Activated T-helper 2 cell treated with anti-CD3 and anti-CD28 coated beads, Interferon-gamma antibody, Interleukin-2, Interleukin-4, amounts not matched to agents 10 μg/mL and 5 μg/mL and 100 μg/mL, durations not matched to agents 14 hours and 24 hours and 36 hours (primary cell): ENCODE measurements at places on chromosomes 3 and 15.

DNA sequence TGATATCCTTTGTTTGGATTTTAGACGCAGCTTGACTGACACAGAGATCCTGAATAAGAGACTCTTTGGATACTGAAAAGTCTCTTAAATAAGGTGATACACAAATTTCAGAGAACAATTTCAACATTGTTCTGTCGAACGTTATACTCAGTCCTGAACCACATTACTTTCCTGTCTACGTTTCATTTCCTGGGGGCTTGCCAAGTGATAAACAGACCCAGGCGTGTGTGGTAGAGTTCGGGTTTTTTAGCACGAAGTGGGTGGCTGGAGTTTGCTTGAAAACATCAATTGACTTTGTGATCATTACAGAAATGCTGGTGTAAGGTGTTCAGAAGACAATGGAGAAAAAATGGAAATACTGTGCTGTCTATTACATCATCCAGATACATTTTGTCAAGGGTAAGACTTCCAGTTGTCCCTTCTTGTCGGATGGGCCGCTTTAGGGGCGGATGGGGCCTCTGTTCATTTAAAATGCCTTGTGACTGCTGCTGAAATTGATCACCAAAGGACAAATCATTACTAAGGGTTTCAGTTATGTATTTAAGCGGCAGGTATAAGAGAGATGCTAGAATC, at the start of gene CD96:
TSS of gene CD96 (plus strand) at position 287 of the 573 bp plus-strand sequence. CDS start at position 339, 52 bp downstream.
- peaks cover 40% of the 10 kb centered on the region for H3K36me3 ChIP-seq
- peak; percentile 65 for DNase-seq
- H3K27ac ChIP-seq: peak within 1 kb of the TSS; percentile 98
- no peaks in the 10 kb centered on the region for H3K27me3 ChIP-seq
- H3K4me3 ChIP-seq: peak within 1 kb of the TSS; percentile 91

DNA sequence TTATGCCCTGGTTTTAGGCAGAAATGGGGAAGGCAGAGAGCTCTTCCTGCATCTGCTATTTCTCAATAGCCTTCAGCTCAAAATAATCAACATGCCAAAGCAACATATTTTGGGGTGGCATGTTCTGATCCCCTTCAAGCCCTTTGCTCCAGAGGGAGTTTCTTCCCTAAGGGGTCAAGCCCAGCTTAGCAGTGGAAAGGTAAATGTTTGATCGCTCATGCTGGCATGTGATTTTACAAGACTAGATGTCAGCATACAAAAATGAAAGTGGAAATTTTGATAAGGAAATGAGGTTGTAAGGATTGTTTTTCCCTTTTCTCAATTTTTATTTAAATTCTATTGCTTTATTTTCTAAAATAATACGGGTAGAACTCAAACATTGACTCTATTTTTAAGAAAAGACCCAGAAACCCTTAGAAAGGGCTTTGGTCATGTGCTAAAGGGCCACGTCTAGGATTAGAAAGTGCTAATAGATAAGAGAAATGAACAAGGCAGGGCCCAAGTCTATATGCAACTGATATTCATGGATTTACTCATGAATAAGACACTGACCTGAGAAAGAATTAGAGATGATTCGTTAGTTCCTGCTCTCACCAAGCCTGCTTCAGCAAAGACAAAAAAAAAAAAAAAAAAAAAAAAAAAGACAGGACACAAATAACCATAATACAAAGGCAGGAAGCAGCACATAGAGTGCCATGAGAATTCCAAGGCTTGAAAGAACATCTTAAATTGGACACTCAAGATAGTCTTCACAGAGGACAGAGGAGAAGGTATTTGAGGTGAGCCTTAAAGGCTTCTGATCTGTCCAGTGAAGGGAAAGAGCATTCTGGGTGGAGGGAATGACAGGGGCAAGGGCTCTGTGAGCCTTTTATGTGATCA, 55.0 kb upstream of the NR2E3 start:
- no peak overlapping the region for H3K4me3 ChIP-seq
- H3K27ac ChIP-seq: no peak overlapping the region
- peaks cover 7% of the 10 kb centered on the region for H3K27me3 ChIP-seq
- DNase-seq: no peak
- peaks cover 6% of the 10 kb centered on the region for H3K4me1 ChIP-seq

- H3K27ac ChIP-seq: no peak overlapping the region
- peaks cover 2% of the 10 kb centered on the region for H3K4me1 ChIP-seq
- H3K27me3 ChIP-seq: no peaks in the 10 kb centered on the region
- DNase-seq: no peak
- peaks cover 3% of the 10 kb centered on the region for H3K36me3 ChIP-seq
- no peak overlapping the region for H3K4me3 ChIP-seq
Observed at GRCh38 chr3:126445506-126445905, 30.2 kb downstream of the ZXDC start.

DNA sequence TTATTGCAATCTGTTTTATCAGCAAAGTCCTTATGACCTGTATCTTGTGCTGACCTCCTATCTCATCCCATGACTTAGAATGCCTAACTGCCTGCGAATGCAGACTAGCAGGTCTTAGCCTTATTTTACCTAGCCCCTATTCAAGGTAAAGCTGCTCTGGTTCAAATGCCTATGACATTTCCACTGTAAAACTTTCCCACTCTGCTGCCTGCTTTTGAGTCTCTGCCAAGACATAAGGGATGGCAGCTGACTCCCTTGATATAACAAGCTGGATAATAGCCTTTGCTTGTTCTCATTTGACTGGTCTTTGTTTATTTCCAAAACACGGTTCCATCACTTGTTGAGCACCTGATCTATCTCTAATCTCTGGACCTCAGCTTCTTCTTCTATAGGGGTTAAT, 131.9 kb upstream of the STRIT1 start:
- H3K4me3 ChIP-seq: no peak overlapping the region
- H3K4me1 ChIP-seq: no peaks in the 10 kb centered on the region
- DNase-seq: no peak
- H3K36me3 ChIP-seq: no peaks in the 10 kb centered on the region

GRCh38 chr3:194606941-194607340, 26.3 kb downstream of the TMEM44 start:
- H3K27me3 ChIP-seq: no peaks in the 10 kb centered on the region
- no peaks in the 10 kb centered on the region for H3K36me3 ChIP-seq
- H3K4me3 ChIP-seq: no peak overlapping the region
- no peaks in the 10 kb centered on the region for H3K4me1 ChIP-seq

- no peaks in the 10 kb centered on the region for H3K4me1 ChIP-seq
- H3K4me3 ChIP-seq: no peak overlapping the region
- no peak overlapping the region for H3K27ac ChIP-seq
- no peaks in the 10 kb centered on the region for H3K36me3 ChIP-seq
- no peaks in the 10 kb centered on the region for H3K27me3 ChIP-seq
- no peak for DNase-seq
Observed at GRCh38 chr3:78041486-78041885, 1001.6 kb downstream of the ROBO2 start.

GRCh38 chr15:73957276-73957675, 31.0 kb downstream of the LOXL1 start:
- DNase-seq: no peak
- H3K27ac ChIP-seq: no peak overlapping the region
- H3K4me3 ChIP-seq: no peak overlapping the region
- H3K36me3 ChIP-seq: no peaks in the 10 kb centered on the region
- no peaks in the 10 kb centered on the region for H3K27me3 ChIP-seq

DNA sequence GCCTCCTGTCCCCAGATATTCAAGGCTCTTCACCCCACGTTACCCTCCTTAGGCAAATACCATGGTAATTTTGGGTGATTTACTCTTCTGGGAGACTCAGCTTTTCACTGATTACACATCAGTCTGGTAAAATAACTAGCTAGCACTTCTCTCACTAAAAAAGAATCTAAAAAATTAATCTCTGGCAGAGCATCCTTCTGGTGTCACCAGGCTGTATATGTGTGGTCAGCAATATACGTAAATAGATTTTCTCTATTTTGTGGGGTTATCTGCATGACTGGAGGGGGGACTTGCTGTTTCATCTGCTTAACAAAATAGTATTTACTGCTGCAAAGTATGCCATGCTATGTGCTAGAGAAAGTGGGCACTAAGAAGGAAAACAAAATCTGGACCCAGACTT, 45.1 kb downstream of the LRRC28 start:
- no peak overlapping the region for H3K27ac ChIP-seq
- H3K4me3 ChIP-seq: no peak overlapping the region
- H3K27me3 ChIP-seq: no peaks in the 10 kb centered on the region
- H3K36me3 ChIP-seq: peaks cover 27% of the 10 kb centered on the region
- no peak for DNase-seq

GRCh38 chr3:195884691-195885035, 23.7 kb downstream of the TNK2 start:
- DNase-seq: no peak
- H3K27me3 ChIP-seq: no peaks in the 10 kb centered on the region
- no peaks in the 10 kb centered on the region for H3K4me1 ChIP-seq
- no peak overlapping the region for H3K27ac ChIP-seq

- H3K27me3 ChIP-seq: peaks cover 62% of the 10 kb centered on the region
- no peak for DNase-seq
- H3K27ac ChIP-seq: no peak overlapping the region
- no peaks in the 10 kb centered on the region for H3K36me3 ChIP-seq
- H3K4me1 ChIP-seq: peaks cover 6% of the 10 kb centered on the region
Observed at GRCh38 chr3:124584552-124585391, 145.5 kb upstream of the UMPS start.

DNA sequence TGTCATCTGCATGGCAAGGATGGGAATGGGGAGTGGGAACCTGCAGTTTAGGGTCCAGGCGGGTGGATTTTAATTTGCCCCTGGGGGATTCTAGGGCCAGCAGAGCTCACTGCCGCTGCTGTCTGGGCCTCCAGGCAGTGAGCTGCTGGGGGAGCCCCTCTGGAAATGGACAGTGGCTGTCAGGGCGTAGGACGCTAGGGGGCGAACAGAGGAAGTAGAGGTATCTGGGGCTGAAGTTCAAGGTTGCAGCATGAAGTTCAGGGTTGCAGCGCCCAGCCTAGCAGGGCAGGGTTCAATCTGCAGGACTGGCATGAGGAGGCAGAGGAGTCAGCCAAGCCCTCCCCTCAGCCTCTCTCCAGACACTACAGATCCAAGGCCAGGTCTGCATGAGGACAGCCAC, 49.5 kb downstream of the APBA2 start:
- DNase-seq: no peak
- H3K27ac ChIP-seq: no peak overlapping the region
- H3K4me1 ChIP-seq: peaks cover 30% of the 10 kb centered on the region
- H3K27me3 ChIP-seq: no peaks in the 10 kb centered on the region
- H3K36me3 ChIP-seq: no peaks in the 10 kb centered on the region
